ENCODE measurements at places on chromosomes 16 and 17. TPM values are rescaled to one million over a fixed set of nuclear protein-coding genes. Genes with fewer than 3 reads are reported as not detected.

Gene NXPH3
- not detected for total RNA-seq

Gene RNF157
- 6.0 TPM for total RNA-seq

Gene KLHL10
- 1.3 TPM for total RNA-seq

Gene SOST
- total RNA-seq = not detected

- DNase-seq = peak; percentile 18
These were observed 13.7 kb upstream of the CNGB1 start for GRCh38 chr16:57984443-57985203.

GRCh38 chr16:53530046-53530445 lies 27.0 kb upstream of the AKTIP start:
- DNase-seq = peak; percentile 27

- DNase-seq = peak; percentile 32
These were observed 29.1 kb downstream of the HS3ST3A1 start for GRCh38 chr17:13572581-13572980.

DNA sequence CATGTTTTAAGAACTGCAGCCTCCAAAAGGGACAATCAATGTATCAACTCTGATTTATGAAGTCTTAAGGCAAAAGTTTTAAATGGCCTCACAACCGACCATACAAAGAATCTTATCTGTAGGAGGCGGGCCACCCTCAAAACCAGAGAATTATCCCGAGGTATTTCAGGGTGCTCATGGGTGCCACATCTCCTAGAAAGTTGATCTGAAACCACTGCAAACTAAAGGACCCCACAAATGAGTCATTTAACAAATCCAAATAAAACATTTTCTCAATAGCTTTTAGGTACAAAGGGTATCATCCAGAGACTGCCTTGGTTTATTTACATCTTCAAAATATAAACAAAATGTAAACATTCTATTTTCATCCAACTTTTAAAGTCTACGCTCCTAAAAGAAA lies 6.8 kb downstream of the ERN1 start:
- no peak for DNase-seq

DNA sequence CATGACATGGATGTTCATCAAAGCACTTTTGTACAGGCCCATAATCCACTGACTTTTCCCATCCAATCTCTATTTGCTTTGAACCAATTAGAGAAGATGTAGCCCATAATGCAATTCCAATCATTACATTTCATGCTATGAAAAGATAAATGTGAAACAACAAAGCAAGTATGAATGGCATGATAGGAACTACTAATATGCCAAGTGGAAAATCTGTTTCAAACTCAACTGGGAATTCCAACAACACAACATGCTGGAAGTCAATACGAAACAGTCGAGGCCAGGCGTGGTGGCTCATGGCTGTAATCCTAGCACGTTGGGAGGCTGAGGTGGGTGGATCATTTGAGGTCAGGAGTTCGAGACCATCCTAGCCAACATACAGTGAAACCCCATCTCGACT lies 39.6 kb upstream of the TMEM97 start:
- peak; percentile 19 for DNase-seq

DNA sequence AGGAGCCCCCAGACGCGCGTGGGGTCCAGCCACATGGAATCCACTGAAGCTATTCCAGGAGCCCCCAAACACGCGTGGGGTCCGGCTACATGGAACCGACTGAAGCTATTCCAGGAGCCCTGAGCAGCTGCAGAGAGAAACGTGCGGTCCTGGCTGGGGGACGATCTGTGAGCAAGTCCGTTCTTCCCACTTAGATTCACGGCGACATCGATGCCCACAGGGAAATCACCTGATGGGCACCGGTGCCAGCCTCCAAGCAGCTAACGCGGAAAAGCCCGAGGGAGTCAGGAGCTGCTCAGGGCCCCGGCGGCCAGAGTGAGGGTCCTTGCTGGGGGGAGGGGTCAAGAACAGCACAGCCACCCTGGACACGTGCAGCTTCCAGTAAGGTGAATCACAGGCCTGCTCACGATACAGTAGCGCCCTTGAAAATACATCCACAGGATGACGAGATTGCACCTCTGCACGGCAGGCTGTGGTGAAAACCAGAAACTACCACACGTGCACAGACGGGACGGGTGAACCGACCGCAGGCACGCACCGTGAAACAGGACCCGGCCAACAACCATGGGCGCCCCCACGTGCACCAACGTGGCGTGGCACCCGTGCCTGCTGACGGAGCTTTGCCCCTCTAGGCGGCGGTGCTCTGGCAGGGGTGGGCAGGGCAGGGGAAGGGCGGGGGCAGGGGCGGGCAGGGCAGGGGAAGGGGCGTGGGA lies 77.7 kb upstream of the GNG13 start:
- no peak for DNase-seq

DNA sequence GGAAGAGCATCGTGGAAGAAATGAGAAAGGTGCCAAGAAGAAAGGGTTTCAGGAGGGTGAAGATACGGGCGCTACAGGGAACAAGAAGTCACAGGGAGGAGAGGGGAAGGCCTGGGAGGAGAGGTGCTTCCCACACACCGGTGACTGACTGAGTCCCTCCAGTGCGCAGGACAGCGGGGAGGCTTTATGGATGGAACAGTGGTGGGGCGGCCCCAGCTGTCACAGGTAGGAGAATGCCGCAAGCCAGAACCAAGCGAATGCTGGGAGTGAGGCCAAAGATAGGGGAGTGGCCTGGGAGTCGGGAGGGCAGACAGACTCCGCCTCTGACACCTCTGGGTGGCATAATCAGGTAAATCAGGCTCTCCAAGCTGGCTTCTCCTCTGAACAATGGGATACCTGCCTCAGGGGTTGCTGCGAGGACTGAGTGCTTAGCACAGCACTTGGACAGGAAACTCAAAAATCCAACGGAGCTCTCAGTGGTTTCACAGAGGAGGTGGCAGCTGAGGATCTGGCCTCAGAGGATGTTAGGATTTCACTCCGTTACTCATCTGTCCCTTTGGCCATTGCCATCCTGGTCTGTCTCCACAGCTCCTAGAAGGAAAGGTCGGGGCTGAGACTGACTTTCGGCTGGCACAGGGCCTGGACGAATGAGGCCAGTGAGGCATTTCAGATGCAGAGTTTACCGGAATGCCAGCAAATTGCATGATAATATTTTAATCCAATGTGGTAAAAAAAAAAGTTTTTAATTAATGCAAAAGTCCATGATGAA lies 717 bp upstream of the CNP start:
- peak; percentile 63 for DNase-seq

DNA sequence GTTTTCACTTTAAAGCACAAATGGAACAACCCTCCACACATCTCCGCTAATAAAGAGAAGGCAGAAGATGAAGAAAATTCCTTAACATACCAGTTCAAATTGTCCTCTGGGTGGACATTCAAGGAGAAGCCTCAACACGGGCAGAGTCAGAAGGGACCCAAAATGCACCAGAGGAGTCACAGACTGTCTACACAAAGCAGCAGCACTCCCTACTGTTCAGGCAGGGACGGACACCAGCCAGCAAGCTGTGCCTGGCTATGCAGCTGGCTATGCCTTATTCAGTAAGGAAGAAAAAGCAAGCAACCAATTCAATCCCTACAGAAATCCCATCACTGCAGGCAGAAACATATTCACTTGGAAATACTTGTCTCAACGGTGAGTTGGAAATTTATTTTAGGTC lies 8.1 kb downstream of the DNAJC7 start:
- DNase-seq = no peak

GRCh38 chr16:53817117-53817755 lies 113.3 kb downstream of the FTO start:
- peak; percentile 84 for DNase-seq

GRCh38 chr17:67655478-67656148 lies 62.1 kb upstream of the NOL11 start:
- DNase-seq = no peak

GRCh38 chr17:27241346-27241946 lies 52.5 kb upstream of the WSB1 start:
- DNase-seq = no peak

DNA sequence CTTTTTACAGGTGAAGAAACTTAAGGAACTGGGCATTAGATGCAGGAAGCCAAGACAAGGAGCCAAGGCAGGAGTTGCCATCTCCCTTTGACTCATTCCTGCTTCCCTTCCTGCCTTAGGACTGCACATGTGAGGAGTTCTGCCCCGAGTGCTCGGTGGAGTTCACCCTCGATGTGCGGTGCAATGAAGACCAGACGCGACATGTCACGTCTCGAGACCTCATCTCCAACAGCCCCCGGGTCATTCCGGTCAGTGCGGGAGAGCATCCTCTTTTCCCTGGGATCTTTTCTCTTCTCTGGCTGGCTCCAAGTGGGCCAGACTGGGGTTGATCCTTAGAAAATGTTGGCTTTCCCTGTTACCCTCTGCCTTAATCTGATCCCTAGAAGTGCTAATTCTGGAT lies 6.6 kb downstream of the POLR2C start:
- no peak for DNase-seq

DNA sequence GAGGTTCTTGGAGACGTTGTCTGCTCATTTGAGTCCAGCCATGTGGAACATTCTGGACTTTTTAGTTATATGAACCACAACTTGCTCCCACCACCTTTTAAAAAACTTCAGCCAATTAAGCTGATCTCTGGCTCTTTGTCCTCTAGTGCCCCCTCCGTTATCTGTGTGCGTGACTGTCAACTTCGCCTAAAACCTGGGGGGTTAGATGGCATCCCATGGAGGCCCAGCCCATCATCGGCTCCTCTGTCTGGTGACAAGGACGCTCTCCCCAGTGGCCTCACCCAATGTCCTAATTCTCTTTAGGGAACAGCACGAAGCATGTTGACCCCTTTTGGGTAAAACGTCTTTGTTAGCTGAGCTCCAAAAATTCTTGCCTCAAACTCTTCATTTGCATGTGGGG lies 341.0 kb upstream of the TNRC6C start:
- DNase-seq = no peak

- DNase-seq = peak; percentile 11
These were observed 72.0 kb downstream of the SKAP1 start for GRCh38 chr17:48357779-48358602.

DNA sequence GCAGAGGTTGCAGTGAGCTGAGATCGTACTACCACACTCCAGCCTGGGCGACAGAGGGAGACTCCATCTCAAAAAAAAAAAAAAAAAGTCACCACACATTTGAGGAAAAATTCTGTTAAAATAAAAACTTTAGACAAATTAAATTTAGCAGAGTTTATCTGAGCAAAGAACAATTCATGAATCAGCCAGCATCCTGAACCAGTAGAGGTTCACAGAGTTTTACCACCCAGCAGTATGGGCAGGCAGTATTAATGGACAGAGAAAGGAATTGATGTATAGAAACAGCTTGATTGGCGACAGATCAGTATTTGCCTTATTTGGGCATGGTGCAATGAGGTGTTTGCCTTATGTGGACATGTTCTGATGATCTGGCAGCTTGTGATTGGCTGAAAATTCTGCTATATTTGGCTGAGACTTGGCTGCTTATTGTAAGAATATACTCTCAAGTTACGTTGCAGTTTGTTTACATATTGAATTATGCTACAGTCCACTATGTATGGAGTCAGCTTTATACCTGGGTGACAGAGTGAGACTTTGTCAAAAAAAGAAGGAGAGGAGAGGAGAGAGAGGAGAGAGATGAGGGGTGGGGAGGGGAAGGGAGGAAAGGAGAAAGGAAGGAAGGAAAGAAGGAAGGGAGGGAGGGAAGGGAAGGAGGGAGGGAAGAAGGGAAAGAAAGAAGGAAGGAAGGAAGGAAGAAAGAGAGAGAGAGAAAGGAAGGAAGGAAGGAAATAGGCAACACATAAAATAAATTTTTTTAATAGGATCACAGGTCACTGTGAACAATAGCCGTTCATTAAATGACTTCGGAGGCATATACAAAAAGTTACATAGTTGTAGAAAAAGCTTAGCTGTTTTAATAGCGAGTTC lies 14.6 kb downstream of the ABCC3 start:
- no peak for DNase-seq

All from myocyte (in vitro differentiated cells).